ENCODE measurements at places on chromosomes 16 and 17.

DNA sequence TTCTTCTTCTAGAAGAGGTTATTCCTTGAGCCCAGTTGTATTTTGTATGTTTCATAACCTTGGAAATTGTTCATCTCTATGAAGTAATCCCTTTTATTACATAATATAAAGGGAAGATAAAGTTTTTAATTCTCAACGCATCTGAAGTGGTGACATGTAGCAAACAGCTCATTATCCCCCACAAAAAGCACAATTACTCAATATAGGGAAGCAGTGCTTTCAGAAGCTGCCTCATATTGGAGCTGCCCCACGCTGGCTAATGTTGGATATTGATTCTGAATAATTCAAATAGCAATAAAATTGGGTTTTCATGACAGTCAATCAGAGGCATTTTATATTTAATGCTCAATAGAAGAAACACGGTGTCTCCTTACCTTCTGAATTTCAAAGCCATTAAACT is 604.3 kb upstream of the RBFOX1 start:
- DNase-seq = no peak

DNA sequence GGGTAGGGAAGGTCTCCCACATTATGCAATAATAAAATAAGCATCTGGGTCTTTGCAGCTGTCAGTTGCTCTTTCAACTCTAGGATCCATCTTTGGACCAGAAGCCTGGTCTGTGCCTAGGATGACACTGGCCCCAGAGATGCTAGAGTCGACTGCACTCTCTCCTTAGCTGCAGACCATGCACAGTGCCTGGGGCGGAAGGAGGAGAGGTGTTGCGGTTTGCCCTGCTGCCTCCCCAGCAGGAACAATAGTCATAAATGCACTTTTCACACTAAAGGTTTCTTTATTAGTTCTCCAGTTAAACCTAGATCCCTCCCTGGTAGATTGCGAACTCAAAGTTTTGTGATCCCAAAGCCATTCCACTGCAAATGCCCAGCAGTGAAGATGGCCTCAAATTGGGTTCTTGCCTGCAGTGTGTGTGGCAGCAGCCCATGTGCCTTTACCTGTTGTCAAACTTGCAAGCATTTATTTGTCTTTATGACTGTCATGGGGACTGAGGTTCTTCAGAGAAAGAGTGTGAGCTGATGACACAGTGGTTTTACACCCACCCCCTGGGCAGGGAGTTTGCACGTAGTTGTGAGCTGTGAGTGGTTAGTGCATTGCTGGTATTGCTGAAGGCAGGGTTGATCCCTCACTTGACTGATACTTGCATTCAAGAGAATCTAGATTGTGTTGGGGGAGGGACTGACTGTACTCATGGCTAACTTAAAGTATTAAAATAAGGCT is 10.3 kb downstream of the ATXN1L start:
- peak; percentile 17 for DNase-seq

GRCh38 chr17:17957584-17957916 is 14.7 kb downstream of the TOM1L2 start:
- DNase-seq = no peak

- peak; percentile 19 for DNase-seq
Observed at GRCh38 chr17:12982224-12982623, 35.6 kb downstream of the ELAC2 start.

DNA sequence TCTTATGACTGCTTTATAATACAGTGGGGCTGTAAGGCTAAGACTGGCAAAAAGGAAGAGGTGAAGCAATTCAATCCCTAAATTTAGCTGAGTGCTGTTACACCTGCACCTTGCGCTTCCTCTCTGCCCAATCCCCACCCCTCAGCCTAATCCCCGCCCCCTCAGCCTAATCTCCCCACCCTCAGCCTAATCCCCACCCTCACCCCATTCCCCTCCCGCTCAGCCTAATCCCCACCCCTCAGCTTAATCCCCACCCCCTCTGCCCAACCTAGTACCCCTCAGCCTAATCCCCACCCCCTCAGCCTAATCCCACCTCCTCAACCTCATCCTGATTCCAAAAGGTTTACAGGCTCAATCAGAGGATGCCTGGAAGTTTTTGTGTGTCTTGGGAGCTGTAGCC is 155.5 kb downstream of the PMP22 start:
- DNase-seq = no peak

DNA sequence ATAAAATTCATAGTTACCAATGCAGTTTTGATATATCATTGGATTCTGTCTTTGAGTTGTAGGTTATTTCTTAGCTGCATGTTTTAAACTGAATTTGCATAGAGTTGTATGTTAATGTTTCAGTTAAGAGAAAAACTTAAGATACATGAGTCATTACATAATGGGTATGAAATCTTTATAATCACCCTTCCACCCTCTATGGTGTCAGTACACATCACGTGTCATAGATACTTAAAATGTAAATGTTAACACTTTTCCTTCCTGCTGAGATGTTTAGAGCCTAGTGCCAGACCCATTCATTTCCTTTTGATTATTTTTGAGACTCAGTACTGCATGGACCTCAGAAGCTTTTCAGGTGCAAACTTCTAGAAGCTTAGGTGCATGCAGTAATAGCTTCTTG is 20.5 kb downstream of the ZNF207 start:
- no peak for DNase-seq

- DNase-seq = no peak
Observed at GRCh38 chr17:3974138-3974687, 10.0 kb upstream of the ATP2A3 start.

DNA sequence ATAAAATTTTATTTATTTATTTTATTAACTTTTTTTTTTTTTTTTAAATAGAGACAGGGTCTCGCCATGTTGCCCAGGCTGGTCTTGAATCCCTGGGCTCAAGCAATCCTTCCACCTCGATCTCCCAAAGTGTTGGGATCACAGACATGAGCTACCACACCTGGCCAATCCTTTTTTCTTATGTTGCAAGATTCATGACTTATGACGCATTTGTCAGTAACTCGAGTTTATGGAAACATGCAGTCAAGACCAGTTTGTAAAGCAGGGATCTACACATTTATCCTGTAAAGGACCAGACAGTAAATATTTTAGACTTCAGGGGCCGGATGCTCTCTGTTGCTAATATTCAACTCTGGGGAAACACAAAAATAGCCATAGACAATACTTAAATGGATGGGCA is 9.4 kb upstream of the MAP2K6 start:
- no peak for DNase-seq

DNA sequence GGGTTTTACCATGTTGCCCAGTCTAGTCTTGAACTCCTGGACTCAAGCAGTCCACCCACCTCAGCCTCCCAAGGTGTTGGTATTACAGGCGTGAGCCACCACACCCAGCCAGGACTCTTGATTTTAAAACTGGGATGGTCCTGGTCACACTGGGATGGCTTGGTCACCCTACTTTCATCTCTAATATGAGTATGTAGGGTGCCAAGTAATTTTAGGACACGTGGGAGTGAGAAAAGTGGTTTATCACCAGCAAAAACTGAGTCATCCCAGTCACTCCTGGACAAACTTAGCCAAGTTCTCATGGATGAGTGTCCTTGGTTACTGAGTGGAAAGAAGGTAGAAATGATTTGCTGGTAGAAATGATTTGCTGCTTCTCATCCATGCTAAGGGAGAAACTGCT is 9.9 kb downstream of the CLEC19A start:
- DNase-seq = no peak

GRCh38 chr16:53998966-53999522 is 287.5 kb downstream of the IRX3 start:
- DNase-seq = no peak

- no peak for DNase-seq
Observed at GRCh38 chr17:17493249-17493985, 2.8 kb downstream of the RASD1 start.

DNA sequence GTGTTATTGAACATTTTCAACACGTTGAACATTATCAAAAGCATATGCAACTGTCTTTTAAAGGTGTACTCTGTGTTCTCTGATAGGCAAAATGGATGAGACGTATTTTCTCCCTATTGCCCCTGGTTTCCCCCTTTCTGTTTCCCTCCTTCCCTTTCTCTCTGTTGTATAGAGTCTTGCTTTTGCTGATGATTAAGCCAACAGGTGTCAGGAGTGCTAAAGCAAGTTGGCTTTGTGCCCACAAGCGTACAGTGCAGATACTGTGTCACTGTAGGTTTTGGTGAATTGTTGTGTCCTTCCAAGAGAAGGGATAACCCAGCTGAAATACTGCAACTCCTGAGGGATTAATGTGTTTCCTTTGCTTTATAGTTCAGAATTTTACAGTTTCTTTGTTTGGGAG is 74.4 kb downstream of the COX10 start:
- DNase-seq = no peak

- DNase-seq = no peak
Observed at GRCh38 chr16:86511317-86512161, 1.2 kb downstream of the FOXF1 start.

GRCh38 chr17:32315171-32315570 is 26.8 kb downstream of the C17orf75 start:
- DNase-seq = no peak

DNA sequence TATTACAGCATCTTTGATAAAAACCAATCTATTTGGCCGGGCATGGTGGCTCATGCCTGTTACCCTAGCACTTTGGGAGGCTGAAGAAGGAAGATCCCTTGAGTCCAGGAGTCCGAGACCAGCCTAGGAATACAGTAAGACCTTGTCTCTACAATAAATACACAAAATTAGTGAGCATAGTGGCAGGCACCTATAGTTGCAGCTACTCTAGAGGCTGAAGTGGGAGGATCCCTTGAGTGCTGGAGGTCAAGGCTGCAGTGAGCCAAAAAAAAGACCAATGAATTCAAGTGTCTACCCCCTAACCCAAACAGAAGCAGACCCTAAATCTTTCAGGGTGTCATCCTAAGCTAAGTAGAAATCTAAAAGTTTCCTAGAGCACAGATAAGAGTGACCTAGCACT is 7.3 kb upstream of the MEIOC start:
- no peak for DNase-seq

- no peak for DNase-seq
Observed at GRCh38 chr17:27906623-27907022, 13.5 kb upstream of the LYRM9 start.

GRCh38 chr16:3459401-3460090 is 16.1 kb downstream of the NAA60 start:
- no peak for DNase-seq

GRCh38 chr17:66337866-66338485 is 35.6 kb downstream of the PRKCA start:
- DNase-seq = no peak

DNA sequence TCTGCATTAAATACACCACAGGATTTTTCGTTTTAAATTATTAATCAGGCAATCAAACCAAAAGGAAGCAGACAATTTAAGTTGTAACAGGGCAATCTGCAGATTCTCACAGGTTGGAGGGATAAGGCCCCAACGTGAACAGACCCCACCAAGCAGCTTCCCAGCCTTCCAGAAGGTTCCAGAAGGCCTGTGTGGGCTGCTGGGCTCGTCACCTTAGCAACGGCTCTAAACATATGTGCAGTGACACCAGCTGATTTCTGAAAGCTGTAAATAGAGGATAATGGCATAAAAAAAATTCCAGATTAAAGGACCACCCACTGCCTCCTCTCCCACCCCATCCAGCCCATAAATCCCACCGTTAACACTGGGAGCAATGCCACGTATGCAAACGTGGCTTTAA is 123.8 kb downstream of the ZNF778 start:
- no peak for DNase-seq

Data from CD4-positive, alpha-beta T cell treated with Interleukin-1 beta for 1 hour (primary cell).